ENCODE measurements at places on chromosomes 11 and 22.
A peak's percentile ranks its signal among the peaks of the same experiment; 100 is the strongest.

GRCh38 chr11:17927041-17927440, 85.8 kb downstream of the SERGEF start:
- DNase-seq: no peak

- no peak for DNase-seq
These were observed 32.1 kb downstream of the UQCR10 start for GRCh38 chr22:29799217-29799680.

DNA sequence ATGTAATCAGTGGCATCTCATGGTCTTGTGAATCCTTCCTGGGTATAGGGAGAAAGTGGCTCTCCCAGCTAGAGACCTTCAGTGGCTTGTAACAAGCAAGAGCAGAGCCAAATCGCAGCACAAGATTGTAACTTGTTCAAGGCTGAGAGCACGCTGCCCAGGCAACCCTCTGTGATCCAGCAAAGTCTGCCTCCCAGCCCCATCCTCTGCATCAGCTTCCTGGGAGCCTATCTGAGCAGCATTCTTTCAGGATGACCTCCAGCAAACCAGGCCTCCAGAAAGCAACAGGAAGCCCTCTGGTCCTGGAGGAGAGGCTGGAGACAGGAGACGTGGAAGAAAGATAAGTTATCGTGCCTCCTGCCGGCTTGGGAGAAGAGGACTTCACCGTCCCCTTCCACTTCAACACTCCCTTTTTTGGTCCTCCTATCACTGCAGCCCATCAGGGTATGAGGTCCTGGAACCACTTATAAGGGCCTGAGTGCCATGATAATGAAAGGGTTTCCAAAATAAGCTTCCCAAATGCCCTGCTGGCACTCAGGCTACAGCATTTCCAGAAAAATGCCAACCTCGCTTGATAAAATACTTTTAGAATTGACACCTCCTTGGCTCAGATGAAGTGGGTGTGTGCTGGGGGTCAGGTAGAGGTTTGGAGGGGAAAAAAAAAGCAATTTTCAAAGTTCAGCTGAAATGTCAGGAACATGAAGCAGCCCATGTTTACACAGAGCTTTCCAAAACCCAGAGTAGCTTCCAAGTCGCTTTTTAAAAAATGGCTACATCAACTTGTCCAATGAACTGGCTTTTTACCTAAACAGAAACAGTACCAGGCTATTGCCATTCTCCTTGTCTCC, 80.2 kb downstream of the PLEKHA7 start:
- no peak for DNase-seq

GRCh38 chr22:39344046-39344390, 5.8 kb upstream of the SYNGR1 start:
- no peak for DNase-seq

- DNase-seq: no peak
These were observed 51.0 kb downstream of the MIAT start for GRCh38 chr22:26708256-26709009.

DNA sequence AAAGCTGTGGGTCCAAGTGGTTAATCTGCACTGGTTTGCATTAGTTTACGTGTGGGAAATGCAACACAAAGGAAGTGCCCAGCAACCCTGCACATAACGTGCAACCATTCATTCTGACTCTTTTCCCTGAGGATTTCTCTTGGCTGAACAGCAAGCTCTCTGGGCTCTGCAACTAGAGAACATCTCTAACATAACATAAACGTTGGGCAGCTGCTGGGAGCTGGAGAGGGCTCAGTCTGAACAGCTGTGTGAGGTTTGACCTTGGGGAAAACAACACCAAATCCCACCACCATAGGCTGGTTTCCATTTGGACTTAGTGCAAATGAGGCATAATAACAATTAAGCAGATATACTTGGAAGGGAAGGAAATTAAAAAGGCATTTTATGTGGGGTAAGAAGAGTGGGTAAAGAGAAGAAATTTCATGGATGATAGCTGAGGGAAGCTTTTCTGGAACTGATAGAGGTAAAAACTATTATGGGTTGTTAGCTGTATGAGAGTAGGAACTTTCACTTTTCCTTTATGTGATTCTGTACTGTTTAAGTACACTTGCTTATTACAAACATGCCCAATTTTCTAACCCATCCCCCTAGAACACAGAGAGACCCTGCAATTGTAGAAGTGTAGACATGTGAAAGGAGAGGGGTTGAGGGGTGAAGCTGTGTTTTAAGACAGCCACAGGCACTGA, 76.2 kb downstream of the SNX19 start:
- no peak for DNase-seq

- DNase-seq: no peak
These were observed 41.7 kb upstream of the PRDM11 start for GRCh38 chr11:45104790-45105084.

DNA sequence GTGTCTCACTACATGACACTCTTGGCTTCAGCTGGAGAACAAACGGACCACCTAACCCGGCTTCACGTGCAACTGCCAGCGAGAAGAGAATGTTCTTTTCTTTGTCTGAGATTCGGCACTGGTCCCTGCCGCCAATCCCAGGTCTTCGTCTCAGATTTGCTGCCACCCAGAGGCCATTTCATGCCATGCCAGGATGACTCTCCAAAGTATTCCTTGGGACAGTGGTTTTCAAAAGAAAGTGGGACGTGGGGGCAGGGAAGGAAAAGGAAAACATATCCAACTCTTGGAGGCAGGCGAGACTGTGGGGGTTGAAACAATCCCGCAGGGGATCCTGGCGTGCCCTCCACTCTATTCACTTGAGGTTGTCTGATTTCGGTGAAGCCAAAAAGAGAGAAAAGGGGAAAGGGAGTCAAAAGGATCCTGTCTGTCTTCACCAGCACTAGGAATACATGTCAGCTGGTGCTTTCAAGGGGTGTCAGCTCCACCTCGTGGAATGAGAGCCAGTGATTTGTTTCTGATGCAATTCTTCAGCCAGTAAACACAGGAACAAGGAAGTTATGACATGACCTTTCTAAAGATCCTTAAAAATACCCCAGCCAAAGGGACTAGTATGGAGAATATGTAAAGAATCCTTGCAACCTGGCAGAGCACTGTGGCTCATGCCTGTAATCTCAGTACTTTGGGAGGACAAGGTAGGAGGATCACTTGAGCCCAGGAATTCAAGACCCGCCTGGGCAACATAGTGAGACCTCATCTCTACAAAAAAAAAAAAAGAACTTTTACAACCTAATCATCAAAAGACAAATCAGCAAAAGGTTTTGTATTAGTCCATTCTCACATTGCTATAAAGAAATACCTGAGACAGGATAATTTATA, 41.0 kb upstream of the APLNR start:
- peak; percentile 91 for DNase-seq

- DNase-seq: no peak
These were observed 48.4 kb downstream of the DDX10 start for GRCh38 chr11:108713076-108713790.

GRCh38 chr22:42621505-42622002, 6.9 kb upstream of the POLDIP3 start:
- peak; percentile 76 for DNase-seq

DNA sequence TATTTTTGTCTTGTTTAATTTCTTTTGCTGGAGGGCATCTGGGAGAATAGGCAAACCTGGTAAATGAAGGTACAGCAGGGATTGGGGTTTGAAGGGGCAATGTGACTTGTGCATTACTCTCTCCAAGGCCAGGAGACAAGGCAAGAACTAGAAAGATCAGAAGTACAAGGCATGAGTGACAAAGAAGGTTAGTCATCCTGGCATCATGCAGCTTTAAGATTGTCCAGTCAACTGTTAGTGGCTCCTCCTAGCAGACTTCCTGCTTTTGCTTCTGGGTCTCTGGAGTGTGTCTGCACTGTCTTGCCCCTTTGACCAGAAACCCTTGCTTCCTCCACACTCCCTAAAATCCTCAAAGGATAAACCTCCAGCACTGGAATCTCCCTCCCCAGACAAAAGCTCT, 27.2 kb upstream of the GLYATL1 start:
- no peak for DNase-seq

- no peak for DNase-seq
These were observed 66.4 kb downstream of the UBASH3B start for GRCh38 chr11:122721964-122722266.

DNA sequence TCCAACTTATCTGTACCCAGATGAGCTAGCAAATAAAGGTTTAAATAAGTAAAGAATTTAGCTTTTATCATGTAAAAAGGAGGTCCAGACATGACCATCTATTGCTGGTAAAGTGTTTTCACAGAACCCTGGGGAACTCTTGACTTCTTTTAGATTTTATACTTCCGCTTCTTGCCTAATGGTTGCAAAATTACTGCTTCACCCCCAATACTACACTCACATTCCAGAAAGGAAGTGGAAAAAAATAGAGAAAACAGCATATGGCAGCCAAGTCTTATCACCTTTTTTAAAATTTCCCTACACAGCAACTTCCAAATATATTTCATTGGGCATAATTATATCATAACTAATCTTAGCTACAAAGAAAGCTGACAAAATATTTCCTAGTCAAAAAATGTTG, 12.1 kb downstream of the BBOX1 start:
- DNase-seq: no peak

GRCh38 chr11:45982656-45983470, 60.4 kb downstream of the LARGE2 start:
- peak; percentile 50 for DNase-seq

DNA sequence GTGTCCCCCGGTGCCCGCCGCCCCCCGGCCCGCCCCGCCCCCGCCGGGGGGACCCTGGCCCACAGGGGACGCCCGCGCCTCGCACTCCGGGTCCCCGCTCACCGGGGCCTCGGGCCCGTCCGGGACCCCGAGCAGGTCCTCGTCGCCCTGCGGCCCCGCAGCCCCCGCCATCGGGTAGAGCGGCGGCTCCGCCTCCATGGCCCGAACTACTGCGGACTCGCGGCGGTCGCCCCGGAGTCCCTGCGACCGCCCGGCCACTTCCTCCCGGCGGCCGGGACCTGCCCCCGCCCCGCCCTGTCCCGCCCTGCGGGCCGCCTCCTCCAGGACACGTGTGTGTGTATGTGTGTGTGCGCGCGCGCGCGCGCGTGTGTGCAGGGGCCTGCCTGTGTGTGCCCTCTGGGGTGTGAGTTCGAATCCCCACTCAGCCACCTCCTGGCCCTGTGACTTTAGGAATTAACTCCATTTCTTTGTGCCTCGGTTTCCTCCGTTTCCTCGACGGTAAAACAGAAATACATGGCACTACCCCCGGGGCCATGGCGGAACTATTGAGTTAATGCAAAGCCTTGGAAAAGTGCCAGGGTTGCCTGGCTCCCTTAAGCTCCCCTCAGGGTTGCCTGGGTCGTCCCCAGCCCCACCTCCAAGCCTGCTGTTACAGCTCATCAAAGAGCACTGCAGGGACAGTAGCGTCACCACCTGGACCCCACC, at the start of gene UNC93B1:
Gene UNC93B1 (minus strand): TSS at position 252 of the 705 bp plus-strand sequence. CDS start 54 bp downstream, at position 198.
- DNase-seq: peak; percentile 94

GRCh38 chr11:114066046-114066648, 6.6 kb downstream of the ZBTB16 start:
- no peak for DNase-seq

DNA sequence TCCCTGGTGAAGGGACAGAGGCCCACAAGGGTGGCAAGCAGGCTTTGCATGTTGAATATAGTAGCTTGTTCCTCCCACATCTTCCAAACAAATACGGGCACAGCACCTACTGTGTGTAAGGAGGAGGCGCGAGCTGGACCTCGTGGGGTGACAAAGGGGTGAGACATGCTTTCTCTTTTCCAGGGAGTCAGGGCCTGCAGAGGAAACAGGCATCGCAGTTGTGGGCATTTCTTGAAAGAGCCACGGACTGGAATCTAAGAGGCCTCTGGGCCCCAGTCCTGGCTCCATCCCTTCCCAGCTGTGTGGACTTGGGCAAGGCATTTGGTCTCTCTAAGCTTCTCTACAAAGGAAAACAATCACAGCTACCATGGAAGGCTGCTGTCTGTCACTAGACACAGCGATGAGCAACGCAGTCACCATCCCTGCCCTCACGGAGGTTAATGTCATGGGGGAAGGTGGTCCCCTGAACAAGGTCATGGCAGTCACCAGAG, 13.0 kb upstream of the CDC42EP1 start:
- no peak for DNase-seq

GRCh38 chr11:112620621-112621394, 340.4 kb upstream of the NCAM1 start:
- no peak for DNase-seq

- no peak for DNase-seq
These were observed 167.8 kb downstream of the C11orf91 start for GRCh38 chr11:33532720-33533385.

DNA sequence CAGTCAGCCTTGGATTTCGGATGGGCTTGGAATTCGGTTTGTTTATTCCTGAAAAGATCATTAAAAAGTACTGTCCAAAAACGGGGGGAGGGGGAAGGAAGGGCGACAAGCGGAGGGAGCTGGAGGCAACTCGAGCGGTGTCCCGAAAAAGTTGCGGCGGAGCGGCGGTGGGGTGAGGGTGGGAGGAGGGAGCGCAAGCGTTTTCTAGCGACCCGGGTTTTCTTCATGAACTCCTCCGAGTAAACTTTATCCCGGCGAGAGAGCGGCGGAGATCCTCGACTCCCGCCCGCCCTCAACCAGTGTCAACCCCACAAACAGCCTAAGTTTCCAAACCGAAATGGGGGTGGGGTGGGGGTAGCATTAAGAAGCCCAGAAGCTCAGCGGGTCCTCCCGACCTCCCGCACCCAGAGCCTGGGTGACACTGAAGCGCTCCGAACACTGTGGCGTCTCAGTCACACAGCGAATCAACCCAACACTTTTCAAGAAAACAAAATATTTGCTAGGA, 133.0 kb upstream of the C11orf58 start:
- DNase-seq: peak; percentile 69

- DNase-seq: no peak
These were observed 34.9 kb downstream of the RPL27A start for GRCh38 chr11:8717544-8717875.

DNA sequence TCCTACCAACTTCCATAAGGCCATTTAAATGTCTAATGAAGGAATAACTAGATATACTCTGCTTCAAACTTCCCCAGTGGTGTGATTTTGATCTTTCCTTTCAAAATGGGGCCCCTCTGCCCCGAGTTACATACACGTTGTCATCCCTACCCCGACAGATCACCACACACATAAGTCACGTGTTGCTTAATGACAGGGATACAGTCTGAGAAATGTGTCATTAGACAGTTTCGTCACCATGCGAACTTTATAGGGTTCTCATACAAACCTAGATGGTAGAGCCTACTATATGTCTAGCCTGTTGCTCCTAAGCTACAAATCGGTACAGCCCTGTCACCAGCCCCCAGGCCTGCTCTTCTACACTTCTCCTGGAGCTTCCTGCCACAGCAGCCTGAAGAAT, 49.8 kb upstream of the SCUBE2 start:
- DNase-seq: no peak

Data from HAP-1 (cell line).